ENCODE measurements at places on chromosomes 5 and 9. TPM values are rescaled to one million over a fixed set of nuclear protein-coding genes. Genes with fewer than 3 reads are reported as not detected.

DNA sequence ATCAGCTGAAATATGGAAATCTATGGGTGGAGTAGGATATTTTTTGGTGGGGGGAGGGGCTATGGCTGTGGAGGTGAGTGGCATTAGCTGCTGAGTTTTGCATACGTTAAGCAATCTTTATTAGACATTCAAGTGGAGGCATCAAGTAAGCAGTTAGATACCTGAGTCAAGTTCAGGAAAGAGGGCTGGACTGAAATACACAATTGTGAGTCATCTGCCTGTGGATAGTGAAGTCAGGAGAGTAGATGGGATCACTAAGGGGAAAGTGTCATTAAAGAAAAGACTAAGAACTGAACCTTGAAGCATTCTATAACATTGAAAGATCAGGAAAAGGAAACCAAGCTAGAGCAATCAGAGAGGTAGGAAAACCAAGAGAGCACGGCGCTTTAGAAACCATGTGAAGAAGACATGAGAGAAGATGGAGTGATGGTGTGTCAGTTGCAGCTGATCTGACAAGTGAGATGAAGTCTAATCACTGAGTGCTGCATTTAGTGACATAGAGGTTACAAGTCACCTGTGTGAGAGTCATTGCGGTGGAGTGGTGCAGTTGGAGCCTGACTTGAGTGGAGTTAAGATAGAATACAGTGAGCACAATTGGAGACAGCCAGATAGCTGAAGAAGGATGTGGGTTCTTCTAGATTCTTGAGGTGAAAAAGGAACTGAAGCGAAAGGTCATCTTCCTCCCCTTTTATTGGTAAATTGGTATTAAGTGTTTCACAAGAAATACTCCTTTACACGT is 88.7 kb downstream of the PIP5K1B start:
- no peak for DNase-seq

- DNase-seq = no peak
Measured at GRCh38 chr5:3301306-3301705, 294.3 kb upstream of the IRX1 start.

DNA sequence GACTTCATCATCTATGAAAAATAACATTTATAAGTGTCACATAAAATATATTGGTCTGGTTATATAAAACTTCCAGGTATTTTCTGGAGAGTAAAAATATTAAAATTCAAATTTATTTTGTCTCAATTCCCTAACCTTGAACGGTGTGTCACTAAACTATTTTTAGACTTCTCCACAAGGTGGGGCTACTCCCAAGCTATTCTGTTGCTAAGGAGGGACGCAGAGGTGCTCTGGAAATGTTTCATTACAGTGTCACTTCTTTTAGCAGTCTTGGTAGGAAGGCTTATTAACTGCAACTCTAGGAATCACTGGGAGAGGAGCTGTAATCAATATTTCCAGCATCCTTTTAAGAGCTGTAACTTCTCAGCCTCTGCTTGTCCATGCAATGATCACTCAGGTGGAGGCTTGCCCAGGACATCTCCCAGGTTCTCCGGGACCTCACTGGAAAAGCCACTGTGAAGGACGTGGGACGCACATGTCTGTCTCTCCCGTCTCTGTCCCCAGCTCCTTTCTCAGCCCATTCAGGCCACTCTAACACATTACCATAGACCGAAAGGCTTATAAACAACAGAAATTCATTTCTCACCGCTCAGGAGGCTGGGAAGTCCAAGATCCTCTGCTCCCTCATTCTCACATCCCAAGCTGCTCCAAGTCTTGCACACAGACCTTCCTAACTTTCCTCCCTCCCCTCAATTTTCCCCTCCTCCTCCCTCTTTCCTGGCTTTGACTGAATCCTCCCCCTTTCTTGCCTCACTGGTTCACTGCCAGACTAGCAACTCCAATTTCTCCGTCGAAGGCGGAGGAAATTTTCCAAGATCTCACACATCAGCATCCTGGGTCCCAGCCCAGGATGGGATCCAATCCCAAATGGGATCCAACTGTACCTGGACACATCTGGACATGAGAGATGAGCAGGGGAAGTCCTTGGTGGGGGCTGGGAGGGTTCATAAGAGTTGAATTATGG is 32.7 kb upstream of the DNAH5 start:
- DNase-seq = peak; percentile 31

DNA sequence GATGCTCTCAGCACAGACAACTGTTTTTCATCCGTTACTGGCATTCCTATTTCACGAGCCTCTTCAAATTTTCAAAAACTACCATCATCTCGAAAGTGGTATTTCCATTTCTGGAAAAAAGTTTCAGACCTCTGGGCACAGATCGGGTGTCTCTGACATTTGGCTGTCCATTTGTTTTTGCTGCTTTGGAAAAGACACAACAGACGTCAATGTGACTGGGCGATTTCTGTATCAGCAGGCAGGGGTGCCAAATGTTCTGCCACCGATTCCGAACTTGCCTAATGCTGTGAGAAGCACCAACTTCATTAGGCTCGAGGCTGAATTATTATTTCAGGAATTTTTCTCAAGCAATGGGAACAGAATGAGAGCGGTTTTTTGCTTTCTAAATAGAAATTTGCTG is 105.6 kb downstream of the ARSB start:
- no peak for DNase-seq

GRCh38 chr9:127185931-127186781 is 63.7 kb upstream of the ANGPTL2 start:
- DNase-seq = peak; percentile 93

DNA sequence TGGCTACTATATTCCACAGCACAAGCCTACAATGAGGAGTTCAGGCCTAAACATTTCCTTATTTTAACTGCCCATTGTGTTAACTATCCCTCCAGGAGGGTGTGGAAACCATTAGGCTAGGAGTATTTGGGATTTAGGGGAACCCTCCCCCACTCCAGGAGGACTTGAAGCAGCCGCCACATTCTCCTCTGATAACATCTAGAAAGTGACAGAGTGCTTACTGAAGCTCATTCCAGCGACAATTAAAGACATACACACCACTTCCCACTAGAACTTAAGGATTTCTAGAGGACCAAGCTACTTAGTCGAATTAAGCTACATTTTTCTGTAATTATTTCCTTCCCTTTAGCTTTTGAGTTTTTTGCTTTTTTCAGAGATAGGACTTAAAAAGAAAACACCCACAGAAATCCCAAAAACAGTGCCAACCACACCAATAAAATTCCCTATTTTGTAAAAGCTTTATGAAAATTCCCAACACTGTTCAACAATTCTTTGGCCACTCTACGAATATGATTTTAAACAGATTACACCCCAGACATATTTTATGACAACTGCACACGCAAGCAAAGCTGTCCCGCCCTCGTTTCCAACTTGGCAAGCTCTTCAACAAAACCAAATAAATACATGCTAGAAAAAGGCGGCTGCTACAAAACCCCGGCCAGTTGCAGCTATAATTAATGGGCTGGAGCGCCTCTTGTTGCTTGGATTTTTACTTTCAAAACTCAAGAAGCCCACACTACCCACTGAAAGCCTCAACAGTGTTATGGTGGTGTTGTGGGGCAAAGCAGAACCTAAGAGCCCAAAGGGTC is 4.5 kb downstream of the ROR2 start:
- peak; percentile 17 for DNase-seq

GRCh38 chr5:52840277-52841050 is 52.7 kb downstream of the ITGA1 start:
- peak; percentile 51 for DNase-seq

GRCh38 chr9:109278848-109279247 is 42.0 kb downstream of the EPB41L4B start:
- DNase-seq = no peak

GRCh38 chr9:77819657-77820056 is 171.5 kb upstream of the GNA14 start:
- DNase-seq = no peak

- no peak for DNase-seq
Measured at GRCh38 chr5:57937501-57938173, 455.0 kb upstream of the ACTBL2 start.

GRCh38 chr9:13158986-13159385 is 120.5 kb downstream of the MPDZ start:
- no peak for DNase-seq

- no peak for DNase-seq
Measured at GRCh38 chr5:132253008-132253441, 4.5 kb upstream of the PDLIM4 start.

DNA sequence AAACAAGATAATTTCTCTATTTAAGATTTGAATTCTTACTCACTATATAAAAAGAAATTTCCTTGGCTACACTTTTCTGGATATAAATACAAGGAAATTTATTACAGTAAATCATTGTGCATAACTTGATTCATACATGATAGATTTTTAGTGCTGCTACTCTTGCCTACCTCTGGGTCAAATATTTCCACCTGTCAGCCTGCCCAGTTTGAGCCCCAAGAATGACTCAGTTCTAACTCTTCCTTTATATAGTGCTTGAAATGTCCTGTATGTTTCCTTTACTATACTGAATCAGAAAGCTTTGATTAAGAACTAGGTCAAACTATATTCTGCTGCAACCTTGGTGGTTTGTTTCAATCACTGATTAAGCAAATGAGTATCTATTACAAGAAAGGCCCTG is 147.4 kb upstream of the FTMT start:
- DNase-seq = no peak

DNA sequence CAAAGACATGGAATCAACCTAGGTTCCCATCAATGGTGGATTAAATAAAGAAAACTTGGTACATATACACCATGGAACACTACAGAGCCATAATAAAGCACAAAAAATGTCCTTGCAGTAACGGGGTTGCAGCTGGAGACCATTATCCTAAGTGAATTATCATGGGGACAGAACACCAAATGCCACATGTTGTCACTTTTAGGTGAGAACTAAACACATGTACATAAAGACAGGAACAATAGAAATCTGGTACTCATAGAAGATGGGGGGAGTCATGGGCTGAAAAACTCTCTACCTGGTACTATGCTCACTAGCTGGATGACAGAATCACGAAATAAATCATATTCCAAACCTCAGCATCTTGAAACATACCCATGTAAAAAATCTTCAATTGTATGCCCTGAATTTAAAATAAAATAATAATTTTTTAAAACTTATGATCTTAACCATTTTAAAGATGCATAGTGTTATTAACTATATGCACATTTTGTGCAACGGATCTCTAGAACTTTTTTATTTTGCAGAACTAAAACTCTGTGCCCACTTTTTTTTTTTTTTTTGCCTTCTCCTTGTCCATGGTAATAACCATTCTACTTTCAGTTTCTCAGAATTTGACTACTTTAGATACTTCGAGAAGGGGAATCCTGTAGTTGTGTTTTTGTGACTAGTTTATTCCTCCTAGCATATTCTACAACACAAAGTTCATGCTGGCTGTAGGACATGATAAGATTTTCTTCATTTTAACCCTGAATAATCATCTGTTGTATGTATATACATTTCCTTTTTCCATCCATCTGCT is 1081.6 kb upstream of the ACO1 start:
- DNase-seq = no peak

DNA sequence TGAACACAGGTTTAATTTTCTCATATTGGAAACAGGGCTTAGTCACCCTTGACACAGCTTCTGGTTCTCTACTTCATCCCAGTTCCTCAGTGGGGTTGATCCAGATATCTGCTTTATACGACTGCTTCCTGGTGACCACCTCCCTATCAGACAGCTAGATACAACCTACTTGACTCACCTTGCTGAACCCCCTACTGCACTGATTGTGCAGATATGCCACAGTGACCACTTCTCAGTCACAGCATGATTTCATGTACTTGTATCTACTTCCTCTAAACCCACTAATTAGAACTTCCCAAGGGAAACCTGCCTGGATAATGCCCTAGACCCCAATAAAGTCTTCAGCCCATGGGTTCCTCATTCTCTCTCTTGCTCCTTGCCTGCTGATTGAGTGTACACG is 18.4 kb upstream of the RFK start:
- DNase-seq = no peak

DNA sequence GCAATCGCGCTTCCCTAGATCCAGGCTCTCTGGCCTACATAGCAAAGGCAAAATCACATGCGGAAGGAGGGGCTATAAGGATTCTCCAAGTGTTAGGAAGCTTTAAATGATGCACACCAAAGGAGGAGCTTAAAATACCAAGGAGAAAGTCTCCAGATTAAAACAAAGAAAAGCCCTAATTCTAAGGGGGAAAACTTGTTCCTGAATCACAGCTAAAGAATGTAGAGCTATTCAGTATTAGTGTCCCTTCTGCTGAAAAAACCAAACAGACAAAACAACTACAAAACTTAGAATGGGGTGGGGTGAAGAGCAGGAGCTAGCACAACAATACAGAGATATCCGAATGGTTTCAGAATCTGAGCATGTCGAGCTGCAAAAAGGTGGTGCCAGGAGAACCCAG is 213.7 kb downstream of the DCP2 start:
- peak; percentile 84 for DNase-seq

DNA sequence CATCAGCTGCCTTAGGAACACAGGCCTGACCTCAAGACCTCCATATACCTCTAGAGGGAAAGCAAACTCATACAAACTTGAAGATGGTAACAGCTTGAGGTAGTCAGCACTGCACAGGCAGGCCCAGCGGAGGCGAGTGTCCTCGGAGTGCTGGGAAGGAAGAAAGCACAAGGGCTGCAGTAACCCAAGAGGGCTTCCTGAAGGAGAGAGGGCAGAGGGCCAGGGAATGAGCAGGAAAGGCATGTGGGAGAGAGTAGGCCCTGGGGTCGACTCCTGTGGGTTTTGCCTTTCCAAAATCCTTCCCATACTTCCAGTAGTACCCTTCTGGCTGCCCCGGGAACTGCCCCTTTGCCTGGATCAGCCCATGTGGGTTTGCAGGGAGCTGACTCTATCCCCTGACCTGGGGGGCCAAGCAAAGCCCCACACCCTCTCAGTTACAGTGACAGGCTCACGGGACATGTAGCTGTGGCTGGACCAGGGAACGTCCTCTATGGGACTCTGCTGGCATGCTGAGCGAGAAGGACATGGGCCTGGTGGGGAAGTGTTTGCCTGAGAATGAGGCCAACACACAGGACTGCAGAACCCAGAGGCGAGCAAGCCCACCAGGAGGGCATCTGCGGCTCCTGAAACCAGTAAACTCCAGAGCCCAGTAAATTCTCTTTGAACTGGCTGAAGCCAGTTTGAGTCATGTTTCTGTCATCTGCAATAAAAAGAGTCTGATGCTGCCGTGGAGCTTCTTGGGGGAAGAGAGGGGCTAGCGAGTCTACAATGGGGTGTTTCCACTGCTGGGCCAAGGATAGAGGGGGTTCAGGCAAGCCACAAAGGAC is 64.1 kb downstream of the COL23A1 start:
- DNase-seq = no peak

DNA sequence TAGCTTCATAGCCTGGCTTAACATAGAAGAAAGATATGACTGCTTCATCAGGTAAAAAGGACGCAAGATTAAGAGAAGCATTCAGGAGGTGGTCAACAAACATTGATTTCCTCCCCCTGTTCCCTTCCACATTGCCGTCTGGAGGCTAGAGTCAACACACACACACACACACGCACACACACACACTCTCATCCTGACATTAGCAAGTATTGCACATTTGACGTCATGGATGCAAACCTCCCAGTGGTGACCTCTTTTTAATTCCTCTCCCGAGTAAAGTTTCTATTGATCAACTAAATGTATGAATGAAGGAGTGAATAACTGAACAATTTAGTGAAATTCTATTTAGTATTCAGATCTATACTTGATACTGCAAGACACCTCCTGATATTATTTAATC is 332.8 kb downstream of the ELAVL2 start:
- DNase-seq = no peak

The ZNF622 gene
- total RNA-seq = 70.2 TPM

The SLC6A7 gene
- total RNA-seq = not detected

The IFNK gene
- total RNA-seq = not detected

The ALDH1B1 gene
- 10.4 TPM for total RNA-seq

The OR1Q1 gene
- total RNA-seq = not detected

The SLC1A3 gene
- total RNA-seq = 62.0 TPM

Measured in SJSA1 (cell line).